ENCODE measurements at places on chromosomes 2 and 18. TPM values are rescaled to one million over a fixed set of nuclear protein-coding genes. Genes with fewer than 3 reads are reported as not detected.

DNA sequence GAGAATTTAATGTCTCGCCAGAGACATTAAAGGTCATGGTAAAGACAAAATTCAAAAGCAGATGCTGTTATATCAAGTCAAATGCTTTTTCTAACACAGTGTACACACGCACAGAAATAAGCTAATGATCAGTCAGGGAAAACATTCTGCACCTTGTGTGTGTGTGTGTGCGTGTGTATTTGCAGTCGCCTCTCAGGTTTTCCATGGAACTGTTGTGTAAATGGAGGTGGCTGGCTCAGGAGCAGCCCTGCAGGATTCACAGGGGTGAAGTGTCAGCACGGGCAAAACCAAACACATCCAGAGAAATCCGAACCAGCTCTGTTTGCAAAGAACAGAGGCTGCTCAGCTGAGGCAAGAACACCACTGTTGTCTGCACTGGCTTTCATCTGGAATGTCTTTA lies 76.2 kb upstream of the YWHAQ start:
- no peaks in the 10 kb centered on the region for H3K4me1 ChIP-seq
- DNase-seq = no peak
- no peak overlapping the region for H3K4me3 ChIP-seq
- H3K36me3 ChIP-seq = no peaks in the 10 kb centered on the region

DNA sequence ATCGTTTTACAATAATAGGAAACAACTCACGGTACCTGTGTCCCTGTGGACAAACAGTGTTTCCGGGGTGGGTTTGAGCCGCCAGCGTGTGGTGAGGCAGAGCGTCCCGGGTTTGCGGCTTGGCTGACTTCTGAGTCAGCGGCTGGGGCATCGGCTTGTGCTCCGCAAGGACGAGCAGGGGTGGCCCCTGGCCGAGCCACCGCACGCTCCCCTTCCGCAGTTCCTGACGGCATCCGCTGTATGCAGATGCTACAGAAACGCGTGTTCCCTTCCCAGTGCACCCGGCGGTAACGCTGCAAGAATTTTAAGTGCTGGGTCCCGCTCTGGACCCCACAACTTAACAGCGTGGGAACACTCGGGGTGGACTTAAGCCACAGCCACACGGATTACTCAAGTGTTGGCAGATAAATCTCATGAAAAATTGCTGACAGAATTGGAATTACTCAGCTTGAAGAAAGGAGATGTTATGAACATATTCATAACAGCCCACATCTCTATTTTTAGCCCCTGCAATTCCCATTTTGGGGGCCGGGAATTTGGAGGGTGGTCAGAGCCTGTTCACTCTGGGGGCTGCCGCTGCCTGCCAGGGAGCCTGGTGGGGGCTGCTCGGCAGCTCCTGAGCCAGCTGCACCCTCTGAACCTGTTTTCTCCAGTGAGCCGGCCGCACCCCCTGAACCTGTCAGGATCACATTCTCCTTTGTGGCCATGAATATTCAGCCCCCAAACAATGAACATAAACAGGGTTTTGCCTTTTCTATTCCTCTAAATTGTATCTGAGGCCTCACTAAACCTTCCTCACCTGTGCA lies 12.6 kb upstream of the KCNG2 start:
- H3K36me3 ChIP-seq = no peaks in the 10 kb centered on the region
- DNase-seq = no peak
- peaks cover 70% of the 10 kb centered on the region for H3K27me3 ChIP-seq

DNA sequence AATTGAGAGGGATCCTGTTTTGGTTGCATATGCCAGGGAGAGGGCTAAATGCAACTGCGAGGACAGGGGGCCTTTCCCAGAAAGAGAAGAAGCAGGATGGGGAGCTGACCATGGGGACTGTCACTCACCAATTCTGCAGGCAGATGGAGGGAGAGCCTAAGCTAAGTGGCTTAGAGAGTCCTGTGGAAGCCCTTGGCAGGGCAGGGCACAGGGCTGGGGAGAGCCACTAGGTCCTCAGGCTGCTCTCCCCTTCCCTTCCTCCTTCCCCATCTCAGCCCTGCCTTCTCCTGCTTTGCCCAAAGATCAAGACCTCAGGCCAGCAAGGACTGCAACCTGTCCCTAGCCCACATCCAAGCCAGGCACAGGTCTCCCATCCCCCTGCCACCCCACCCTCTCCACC lies 24.4 kb upstream of the CATIP start:
- no peaks in the 10 kb centered on the region for H3K27me3 ChIP-seq
- H3K4me3 ChIP-seq = no peak overlapping the region
- DNase-seq = no peak
- H3K27ac ChIP-seq = peak overlapping the region; percentile 32
- peaks cover 39% of the 10 kb centered on the region for H3K4me1 ChIP-seq

DNA sequence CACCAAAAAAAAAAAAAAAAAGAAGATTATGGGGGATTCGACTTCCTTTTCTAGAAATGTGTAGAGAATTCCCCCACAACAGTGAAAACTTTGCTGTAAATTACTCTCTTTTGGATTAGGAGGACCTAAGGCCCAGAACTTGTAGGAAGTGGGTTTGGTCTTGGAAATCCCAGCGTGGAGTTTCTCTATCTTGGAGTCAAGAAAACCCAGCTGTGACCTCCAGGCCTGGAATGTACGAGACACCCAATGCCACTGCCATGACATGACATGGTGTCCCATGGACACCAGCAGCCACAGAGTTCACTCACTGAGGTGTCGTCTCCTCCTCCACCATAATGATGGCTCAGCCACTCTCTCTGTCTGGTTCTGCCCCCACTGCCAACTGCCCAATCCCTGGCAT lies 202.3 kb downstream of the ALPK2 start:
- H3K4me3 ChIP-seq = no peak overlapping the region
- peaks cover 14% of the 10 kb centered on the region for H3K27me3 ChIP-seq
- no peaks in the 10 kb centered on the region for H3K36me3 ChIP-seq
- no peak overlapping the region for H3K27ac ChIP-seq

DNA sequence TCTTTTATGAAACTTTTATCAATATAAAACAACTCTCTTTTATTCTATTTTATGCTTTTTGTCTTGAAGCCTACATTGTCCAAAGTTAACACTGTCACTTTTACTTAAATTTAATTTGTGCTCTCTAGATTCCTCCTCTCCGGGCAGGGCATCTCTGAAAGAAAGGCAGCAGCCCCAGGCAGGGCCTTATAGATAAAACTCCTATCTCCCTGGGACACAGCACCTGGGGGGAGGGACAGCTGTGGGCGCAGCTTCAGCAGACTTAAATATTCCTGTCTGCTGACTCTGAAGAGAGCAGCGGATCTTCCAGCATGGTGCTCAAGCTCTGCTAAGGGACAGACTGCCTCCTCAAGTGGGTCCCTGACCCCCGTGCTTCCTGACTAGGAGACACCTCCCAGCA lies 447.7 kb upstream of the FANCL start:
- peaks cover 6% of the 10 kb centered on the region for H3K36me3 ChIP-seq
- H3K4me3 ChIP-seq = no peak overlapping the region
- no peak for DNase-seq
- H3K4me1 ChIP-seq = no peaks in the 10 kb centered on the region
- H3K27me3 ChIP-seq = no peaks in the 10 kb centered on the region

- peaks cover 38% of the 10 kb centered on the region for H3K4me1 ChIP-seq
- no peak for DNase-seq
- H3K4me3 ChIP-seq = peak overlapping the region; percentile 64
- H3K36me3 ChIP-seq = no peaks in the 10 kb centered on the region
Measured at GRCh38 chr2:64609942-64610281, 43.8 kb downstream of the SERTAD2 start.

Gene VWC2L
- not detected for total RNA-seq

Gene FECH
- 31.1 TPM for total RNA-seq

Gene OTOF
- 0.25 TPM for total RNA-seq

Gene PIEZO2
- total RNA-seq = 43.7 TPM

All from mesothelial cell of epicardium (in vitro differentiated cells).